Activated CD4-positive, alpha-beta T cell treated with anti-CD3 and anti-CD28 coated beads for 24 hours (primary cell): ENCODE measurements at places on chromosomes 11 and 22.

GRCh38 chr11:34916843-34917770, 689 bp downstream of the PDHX start:
- no peak for DNase-seq

DNA sequence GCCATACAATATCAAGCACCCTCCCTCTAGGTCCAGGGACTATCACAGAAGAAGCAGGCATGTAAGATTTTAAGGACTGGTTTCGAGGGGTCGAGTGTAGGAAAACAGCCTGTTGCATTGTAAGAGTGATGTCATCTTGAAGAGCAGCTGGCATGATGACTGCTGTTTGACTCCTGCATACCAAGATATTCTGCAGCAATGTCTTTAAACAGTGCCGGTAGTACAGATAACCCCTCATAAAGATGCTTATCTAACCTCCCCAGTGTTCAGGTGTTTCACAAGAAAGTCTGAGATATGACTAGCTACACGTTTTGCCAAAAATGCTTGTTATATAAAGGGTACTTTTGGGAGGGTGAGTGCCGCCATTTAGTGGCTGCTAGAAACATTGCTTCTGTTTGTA, 12.0 kb downstream of the FAM111A start:
- DNase-seq = no peak

- DNase-seq = no peak
Observed at GRCh38 chr22:17446698-17447097, 77.4 kb downstream of the CECR2 start.

DNA sequence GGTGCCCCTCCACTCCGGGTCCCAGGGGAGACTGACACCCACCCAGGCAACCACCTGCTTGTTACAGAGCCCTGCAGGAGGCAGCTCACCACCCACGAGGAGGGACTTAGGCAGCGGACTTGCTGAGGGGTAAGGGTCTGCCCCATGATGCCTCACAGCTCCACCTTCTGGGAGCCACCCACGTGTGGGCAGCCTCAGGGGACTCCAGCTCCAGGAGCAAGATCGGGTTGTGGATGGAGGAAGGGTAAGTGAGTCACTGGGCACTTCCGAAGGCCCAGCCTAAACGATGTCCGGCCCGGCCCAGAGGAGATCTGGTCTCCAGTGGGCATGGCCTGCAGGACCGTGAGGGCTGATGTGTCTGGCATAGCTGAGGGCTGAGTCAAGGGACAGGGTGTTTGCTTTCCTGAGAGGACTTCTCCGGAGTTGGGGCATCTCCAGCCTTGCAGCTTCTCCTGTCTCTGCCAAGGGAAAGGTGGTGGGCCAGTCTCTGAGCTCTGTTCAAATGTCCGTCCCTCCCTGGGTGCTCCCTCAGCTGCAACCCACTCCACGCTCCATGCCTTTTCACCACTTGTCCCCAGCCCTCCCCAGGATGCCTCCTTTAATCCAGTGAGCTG, 32.3 kb upstream of the P2RY2 start:
- DNase-seq = no peak

- DNase-seq = no peak
Observed at GRCh38 chr11:128809128-128809527, 58.0 kb downstream of the KCNJ1 start.

GRCh38 chr11:120564573-120565311, 53.2 kb downstream of the GRIK4 start:
- no peak for DNase-seq

GRCh38 chr11:130706572-130706971, 209.7 kb downstream of the SNX19 start:
- no peak for DNase-seq

- no peak for DNase-seq
Observed at GRCh38 chr11:115501502-115501892, 2.7 kb downstream of the CADM1 start.
